ENCODE measurements at places on chromosomes 7 and 10.

- DNase-seq = no peak
These were observed 36.4 kb upstream of the ZNF488 start for GRCh38 chr10:47420305-47421056.

- no peak for DNase-seq
These were observed 278.5 kb upstream of the BMPER start for GRCh38 chr7:33626869-33627268.

- DNase-seq = no peak
These were observed 2.8 kb upstream of the FLNC start for GRCh38 chr7:128827248-128827958.

DNA sequence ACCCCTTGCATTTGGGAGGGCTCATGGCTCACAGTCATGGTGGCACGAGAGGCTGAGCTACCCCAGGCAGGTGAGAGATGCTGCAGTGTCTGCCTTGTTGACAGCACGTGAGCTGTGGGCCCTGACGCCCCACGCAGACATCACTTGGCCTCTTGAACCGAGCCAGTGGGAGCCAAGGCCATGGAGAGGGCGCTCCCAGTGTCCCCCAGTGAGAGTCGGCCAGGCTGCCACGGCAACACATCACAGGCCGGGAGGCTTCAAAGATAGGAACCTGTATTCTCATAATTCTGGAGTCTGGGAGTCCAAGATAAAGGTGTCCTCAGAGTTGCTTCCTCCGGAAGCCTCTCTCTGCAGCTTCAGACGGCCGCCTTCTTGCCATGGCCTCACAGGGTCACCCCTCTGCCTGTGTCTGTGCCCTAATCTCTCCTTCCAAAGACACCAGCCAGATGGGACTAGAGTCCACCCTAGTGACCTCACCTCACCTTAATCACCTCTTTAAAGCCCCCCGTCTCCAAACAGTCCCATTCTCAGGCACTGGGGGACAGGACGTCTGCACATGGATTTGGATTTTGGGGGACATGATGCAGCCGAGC is 119.6 kb downstream of the KLF6 start:
- DNase-seq = no peak

DNA sequence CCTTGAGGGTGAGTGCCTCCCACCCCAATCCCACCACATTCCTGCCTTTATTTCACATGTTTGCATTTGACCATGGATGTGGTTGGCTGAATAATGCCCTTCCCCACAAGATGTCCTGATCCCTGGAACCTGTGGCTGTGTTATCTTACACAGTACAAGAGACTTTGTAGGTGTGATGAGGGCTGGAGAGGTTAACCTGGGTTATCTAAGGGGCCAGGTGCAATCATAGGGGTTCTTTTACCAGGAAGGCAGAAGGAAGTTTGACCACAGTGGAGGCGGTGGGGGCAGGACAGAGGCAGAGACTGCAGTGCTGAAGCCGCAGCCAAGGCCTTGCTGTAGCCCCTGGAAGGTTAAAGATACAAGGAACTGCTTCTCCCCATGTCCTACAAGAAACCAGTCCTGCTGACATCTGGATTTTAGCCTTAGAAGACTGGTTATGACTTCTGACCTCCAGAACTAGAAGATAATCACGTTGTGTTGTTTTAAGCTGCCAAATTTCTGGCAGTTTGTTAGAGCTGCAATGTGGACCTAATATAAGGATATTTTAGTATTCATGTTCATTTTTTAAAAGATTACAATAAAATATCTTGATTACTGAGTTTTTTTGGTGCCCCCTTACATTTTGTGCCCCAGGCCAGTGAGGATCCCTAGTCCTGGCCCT is 136.6 kb downstream of the ARHGAP22 start:
- DNase-seq = no peak

GRCh38 chr7:96188591-96188991 is 133.3 kb downstream of the SLC25A13 start:
- no peak for DNase-seq

- DNase-seq = no peak
These were observed 24.4 kb downstream of the GNG11 start for GRCh38 chr7:93945756-93946535.

GRCh38 chr10:13525663-13526062 is 3.2 kb downstream of the BEND7 start:
- no peak for DNase-seq
